ENCODE measurements at places on chromosomes 4 and X.

- no peak for DNase-seq
Observed at GRCh38 chrX:129648514-129649267, 6.1 kb downstream of the APLN start.

DNA sequence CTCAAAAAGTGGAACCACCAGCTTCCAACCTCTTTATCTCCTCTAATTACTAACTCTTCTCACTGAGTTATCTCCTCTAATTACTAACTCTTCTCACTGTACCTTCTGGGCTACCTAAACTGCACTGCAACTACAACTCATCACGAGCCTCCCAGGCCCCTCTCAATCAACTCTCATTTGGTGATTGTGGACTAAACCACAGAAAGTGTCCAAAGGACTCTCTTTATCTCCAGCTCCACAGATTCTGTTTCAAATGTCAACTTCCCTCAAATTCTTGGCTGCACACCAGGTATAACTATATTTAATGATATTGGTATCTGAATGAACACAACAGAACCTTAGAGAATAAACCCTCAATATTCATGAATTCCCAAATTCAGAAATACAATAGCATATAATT, 182.9 kb downstream of the MAML3 start:
- DNase-seq, result no peak

- no peak for DNase-seq
Observed at GRCh38 chr4:7337196-7338058, 97.3 kb downstream of the PSAPL1 start.

- DNase-seq, result no peak
Observed at GRCh38 chrX:154436983-154437752, at the start of gene GDI1. TSS of gene GDI1 (plus strand) at chrX:154437154. CDS start at chrX:154437255, 101 bp downstream.

DNA sequence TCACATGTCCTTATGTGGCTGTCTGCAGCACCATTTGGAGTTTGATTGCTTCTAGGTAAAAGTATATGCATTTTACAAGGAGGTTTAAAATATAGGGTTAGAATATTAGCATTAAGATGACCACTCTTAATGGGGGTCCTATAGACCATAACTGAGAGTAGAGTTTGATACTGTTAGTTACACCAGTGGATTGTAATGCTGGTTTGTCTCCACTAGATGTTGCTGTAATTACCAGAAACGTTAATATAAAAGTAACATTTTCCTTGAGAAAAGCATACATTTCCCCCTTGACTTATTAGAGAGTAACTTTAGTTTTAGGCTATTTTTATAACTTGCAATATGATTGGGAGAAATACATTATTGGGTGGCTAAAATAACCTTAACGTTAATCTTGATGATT, 93.0 kb downstream of the ZXDA start:
- no peak for DNase-seq

DNA sequence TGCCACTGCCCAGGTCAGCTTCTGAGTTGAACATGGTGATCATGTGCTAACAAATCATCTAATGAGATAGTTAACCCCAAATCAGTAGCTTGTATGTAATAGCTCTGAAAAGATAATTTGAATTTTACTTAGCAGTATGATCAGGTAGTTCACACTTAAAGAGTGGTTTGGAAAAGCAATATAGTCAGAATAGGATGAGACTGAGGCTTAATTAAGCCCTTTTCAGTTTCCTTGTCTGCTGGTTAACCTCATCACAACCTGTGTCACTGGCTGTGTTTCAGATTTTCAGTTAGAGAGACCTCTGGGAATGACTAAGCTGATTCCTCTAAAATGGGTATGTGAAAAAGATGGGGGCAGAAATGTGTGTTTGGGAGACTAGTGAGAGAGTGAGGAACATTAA, 38.1 kb downstream of the GPR174 start:
- DNase-seq, result no peak
